ENCODE measurements at places on chromosomes 1 and 21.

DNA sequence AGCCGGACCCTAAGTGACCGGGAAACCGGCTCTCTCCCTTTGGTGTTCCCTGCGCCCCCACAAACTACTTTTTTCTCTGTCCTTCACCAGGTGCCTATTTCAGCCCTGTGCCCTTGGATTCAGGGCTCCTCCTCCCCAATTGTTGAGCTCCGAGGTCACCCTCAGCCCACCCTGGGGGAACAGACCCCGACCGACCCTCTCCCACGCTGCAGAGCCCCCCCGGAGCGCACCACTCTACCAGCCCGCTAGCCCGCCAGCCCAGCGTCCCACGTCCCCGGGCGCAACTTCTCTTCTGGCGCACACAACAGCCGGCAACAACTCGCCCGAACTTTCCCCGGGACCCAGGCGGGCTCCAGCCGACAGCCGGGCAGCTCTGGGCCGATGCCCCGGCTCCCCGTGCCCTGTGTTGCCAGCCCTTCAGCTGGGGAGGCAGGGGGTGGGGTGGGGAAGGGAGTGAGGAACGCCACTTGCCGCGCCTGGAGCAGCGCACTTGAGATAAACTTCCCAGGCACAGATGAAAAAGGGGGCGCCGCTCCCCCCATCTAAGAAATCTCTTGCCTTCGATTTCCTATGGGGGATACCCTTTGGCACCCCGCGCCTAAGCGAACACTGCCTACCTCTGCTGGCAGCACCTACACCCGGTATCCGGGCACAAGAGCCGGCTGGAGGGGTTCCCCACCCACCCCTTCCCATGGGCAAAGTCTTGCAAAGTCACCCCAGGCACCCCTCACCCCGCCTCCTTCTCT, 997 bp downstream of the CASZ1 start:
- no peak for DNase-seq

DNA sequence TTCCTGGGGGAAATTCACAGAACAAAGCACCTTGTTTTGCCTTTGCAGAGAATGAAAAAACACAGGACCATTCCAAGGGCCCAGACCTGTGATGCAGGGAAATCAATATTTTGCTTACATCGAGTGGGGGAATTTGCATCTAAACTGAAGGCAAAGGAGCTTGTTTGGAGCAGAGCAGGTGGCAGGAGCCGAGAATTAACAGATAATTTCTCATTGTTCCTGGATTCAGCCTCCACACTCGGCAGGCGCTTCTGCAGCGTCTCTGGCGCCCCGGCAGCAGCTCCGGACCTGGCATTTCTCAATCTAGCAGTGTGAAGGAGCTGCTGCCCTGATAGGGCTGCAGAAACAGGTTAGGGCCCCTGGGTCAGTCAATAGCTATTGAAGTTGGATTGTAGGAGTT, 2.0 kb upstream of the SYT6 start:
- DNase-seq = no peak

- no peak for DNase-seq
Observed at GRCh38 chr1:154968731-154969130, 1.8 kb downstream of the SHC1 start.

DNA sequence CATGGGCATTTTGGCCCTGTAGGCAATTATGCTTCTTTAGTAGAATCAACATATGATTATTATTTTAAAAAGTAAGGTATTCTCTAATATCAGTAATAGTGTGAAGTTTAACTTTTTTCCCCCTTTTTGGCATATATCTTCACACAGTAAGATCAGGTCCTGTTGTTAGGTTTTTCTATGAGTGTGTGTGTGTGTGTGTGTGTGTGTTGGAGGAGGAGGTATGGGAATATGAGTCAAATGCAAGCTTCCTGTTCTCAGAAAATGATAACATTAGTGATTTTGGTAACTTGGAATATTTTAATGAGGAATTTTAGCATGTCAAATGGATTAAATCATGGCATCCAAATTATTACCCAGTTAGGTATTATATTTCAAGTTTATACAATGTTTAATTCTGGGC, 65.8 kb upstream of the BCL10 start:
- no peak for DNase-seq

GRCh38 chr1:78987042-78987441, 19.5 kb downstream of the ADGRL4 start:
- no peak for DNase-seq

- no peak for DNase-seq
Observed at GRCh38 chr21:26572076-26572701, 897 bp downstream of the CYYR1 start.

DNA sequence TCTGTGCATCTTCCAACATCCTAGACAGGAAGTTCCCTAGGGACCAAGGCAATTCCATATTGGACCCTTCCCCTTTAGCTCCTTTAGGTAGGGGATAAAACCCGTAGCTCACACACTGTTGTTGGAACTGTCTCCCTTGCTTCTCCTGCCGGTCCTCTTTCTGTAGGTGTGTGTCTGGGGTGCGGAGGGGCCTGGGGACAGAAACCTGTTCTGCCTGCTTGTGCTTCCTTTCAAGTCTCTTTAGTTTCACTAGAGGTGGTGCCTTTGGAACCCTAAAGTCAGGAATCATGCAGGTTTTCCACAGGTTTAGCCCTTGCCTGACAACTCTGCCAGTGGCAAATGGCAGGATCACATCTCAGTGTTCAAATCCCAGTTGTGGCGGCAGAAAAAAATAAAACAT, 74.6 kb upstream of the PTGFRN start:
- no peak for DNase-seq

DNA sequence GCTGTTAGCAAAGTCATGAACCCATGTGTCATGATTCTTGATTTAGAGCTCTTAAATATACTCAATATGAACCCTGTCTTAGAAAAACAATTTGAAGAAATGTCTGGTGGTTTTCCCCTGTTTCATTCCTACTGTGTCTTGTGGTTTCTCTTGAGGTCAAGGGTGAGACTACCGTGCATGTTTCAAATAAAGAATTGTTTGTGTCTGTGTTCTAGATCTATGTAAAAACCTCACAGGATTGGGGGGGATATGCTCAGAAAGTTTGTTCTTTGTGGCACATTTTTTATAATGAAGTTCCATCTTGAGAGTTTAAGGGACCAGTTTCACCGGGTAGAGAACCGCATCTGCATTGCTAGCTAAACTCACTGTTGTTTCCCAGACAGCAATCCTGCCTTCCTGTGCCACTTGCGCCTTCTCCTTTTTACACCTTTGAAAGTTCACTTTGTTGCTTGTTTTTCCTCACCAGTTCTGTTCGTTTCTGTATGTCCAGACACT, 30.9 kb upstream of the CACYBP start:
- no peak for DNase-seq

- peak; percentile 19 for DNase-seq
Observed at GRCh38 chr21:37553078-37553481, 186.5 kb downstream of the DYRK1A start.
